Activated CD4-positive, alpha-beta T cell treated with anti-CD3 and anti-CD28 coated beads, Interleukin-2, amount 10 ng/mL, durations not matched to agents 7 days and 5 days (primary cell): ENCODE measurements at places on chromosomes 4 and X.

DNA sequence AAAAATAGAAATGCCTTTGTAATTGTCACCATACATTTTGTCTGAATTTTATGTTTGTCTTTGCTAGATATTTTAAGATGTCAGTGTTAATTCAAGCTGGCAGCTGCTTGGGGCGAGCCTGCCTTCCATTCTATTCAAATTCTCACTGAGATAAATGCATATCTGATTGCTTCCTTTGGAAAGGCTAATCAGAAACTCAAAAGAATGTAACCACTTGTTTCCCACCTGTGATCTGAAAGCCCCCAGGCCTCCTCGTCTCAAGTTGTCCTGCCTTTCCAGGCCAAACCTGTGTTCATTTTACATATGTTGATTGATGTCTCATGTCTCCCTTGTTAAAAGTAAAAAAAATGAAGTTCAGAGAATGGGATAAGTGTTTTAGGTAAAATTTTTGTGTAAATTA lies 318.7 kb upstream of the TECRL start:
- no peaks in the 10 kb centered on the region for H3K27me3 ChIP-seq
- H3K4me3 ChIP-seq: no peak overlapping the region
- no peaks in the 10 kb centered on the region for H3K36me3 ChIP-seq
- H3K27ac ChIP-seq: no peak overlapping the region
- H3K4me1 ChIP-seq: no peaks in the 10 kb centered on the region

- no peak for DNase-seq
- H3K27me3 ChIP-seq: no peaks in the 10 kb centered on the region
- H3K27ac ChIP-seq: no peak overlapping the region
- no peaks in the 10 kb centered on the region for H3K4me1 ChIP-seq
- H3K4me3 ChIP-seq: no peak overlapping the region
- no peaks in the 10 kb centered on the region for H3K36me3 ChIP-seq
Observed at GRCh38 chr4:13313856-13314255, 170.3 kb downstream of the RAB28 start.

DNA sequence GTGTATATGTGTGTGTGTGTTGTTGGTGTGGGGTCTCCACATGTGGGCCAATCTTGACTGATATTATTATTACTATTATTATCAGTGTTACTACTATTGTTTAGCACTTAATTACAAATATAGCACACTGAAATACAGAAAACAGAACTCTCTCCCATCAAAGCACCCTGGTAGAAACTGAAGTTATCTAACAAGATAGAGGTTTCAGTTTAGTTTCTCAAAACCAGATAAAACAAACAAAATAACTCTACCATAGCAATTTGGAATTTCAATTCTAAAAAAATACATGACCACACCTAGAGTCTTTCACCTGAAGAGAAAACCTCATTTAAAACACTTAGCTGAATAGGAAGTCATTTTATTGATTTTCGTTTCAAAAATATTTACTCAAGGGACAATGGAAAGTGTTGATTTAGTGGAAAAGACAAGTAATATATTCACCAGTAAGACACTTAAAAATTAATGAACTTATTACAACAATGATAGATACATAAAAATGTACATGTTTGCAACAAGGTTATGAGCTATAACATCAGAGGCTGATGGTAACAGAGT lies 252.3 kb downstream of the PDHA2 start:
- no peaks in the 10 kb centered on the region for H3K36me3 ChIP-seq
- no peak for DNase-seq
- H3K4me3 ChIP-seq: no peak overlapping the region
- H3K27ac ChIP-seq: no peak overlapping the region
- H3K27me3 ChIP-seq: no peaks in the 10 kb centered on the region

DNA sequence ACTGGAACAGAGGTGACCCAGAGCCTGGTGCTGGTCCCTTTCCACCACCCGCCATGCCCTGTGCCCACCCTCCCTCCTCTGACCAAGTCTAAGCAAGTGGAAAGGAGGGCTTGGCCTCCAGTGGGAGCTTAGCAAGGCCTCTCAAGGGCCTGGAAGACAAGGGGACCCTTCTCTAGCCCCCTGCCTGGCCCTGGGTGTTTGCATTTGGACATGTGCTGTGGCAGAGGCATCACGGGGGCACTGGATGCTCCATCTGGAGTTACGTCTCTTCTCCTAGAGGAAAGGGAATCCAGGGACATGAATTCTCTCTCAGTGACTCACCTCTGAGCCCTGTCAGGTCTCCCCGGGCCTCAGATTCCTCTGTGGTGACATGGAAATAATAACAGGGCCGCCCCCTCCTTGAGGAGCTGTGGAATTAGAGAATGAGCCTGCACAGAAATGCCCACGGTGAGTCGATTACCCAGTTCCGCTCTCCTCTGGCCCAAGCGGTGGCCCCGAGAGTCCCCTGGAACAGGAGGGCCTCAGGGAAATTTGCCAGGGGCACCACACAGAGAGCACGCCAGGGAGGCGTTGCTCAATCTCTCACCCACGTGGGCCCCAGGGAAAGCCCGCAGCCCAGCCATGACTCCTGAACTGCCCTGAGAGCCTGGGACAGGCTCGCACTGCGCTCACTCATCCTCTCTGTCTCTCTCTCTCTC lies 189.6 kb downstream of the BCOR start:
- H3K27ac ChIP-seq: no peak overlapping the region
- H3K4me1 ChIP-seq: peaks cover 3% of the 10 kb centered on the region
- H3K27me3 ChIP-seq: no peaks in the 10 kb centered on the region
- H3K4me3 ChIP-seq: no peak overlapping the region
- DNase-seq: no peak
- no peaks in the 10 kb centered on the region for H3K36me3 ChIP-seq

GRCh38 chr4:173289353-173289727 lies 44.8 kb downstream of the HMGB2 start:
- peaks cover 7% of the 10 kb centered on the region for H3K36me3 ChIP-seq
- peak overlapping the region; percentile 70 for H3K4me3 ChIP-seq
- DNase-seq: no peak
- peak overlapping the region; percentile 74 for H3K27ac ChIP-seq
- peaks cover 18% of the 10 kb centered on the region for H3K4me1 ChIP-seq

- DNase-seq: peak; percentile 38
- H3K36me3 ChIP-seq: no peaks in the 10 kb centered on the region
- peak overlapping the region; percentile 11 for H3K27ac ChIP-seq
- H3K27me3 ChIP-seq: peaks cover 7% of the 10 kb centered on the region
- H3K4me1 ChIP-seq: peaks cover 10% of the 10 kb centered on the region
Observed at GRCh38 chr4:152591396-152591795, 55.5 kb upstream of the FBXW7 start.

DNA sequence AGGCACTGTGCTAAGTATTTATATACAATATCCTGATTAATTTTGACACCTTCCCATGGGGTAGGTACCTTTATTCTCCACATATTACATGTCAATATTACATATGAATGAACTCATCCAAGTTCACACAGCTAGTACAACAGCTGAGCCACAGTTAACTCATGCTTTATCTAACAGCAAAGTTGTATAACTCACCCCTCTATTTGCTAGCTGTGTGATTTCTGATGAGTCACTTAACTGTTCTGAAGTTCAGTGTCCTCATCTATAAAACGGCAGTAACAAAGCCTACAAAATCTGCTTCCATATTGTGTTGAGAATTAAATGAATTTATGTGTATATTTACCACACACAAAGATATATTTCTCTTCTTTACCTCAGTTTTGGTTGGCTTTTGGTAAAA lies 48.2 kb upstream of the KDR start:
- H3K27ac ChIP-seq: no peak overlapping the region
- no peaks in the 10 kb centered on the region for H3K36me3 ChIP-seq
- peaks cover 4% of the 10 kb centered on the region for H3K4me1 ChIP-seq
- no peaks in the 10 kb centered on the region for H3K27me3 ChIP-seq

DNA sequence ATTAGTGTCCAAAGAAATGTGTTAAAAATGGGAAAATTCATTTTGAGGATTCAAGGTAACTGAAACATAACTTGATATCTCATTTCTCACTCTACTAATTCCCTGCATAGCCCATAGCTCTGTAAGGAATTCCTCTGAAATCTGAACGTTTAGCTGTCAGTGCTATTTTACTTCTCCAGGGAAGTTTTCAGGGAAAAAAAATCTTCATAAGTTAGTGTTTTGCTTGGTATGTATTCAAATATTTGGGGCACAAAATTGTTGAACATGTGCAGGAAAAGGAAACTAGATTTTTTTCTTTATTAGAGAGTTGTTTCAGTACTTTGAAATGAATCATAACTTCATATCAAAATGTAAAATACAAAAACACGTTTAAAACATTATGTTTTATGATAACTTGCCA lies 891.4 kb downstream of the CENPC start:
- H3K36me3 ChIP-seq: no peaks in the 10 kb centered on the region
- DNase-seq: no peak
- no peak overlapping the region for H3K4me3 ChIP-seq

DNA sequence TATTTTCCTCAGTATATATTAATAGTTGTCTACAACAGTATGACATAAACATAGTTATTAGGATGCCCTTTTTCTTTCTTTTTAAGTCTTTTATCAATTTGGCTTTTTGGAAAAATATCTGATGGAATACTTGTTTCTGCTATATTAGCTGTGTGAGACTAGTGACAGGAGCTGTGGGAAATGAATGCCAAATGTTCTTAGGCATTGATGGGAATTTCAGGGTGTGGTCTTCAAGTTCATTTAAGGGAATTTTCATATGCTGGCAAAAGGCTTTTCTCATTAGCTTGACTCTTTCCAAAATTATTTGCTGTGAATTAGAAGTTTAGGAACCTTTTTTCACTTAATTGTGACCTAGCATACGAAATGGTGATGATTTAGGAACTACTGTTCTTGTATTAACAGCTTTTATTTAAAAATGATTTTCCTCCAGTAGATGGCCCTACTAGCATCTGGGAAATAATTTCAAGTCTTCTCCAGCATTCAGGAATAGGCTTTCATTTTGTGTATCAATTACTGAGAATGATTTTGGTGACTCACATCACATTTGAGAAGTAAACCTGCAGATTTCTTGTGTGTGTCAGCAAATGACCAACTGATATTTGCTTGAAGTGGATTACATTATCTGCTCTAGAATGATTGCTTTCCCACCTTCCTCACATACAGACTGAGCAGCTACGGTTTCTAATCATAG lies 70.9 kb downstream of the HTT start:
- H3K27ac ChIP-seq: no peak overlapping the region
- H3K36me3 ChIP-seq: peaks cover 43% of the 10 kb centered on the region
- H3K27me3 ChIP-seq: no peaks in the 10 kb centered on the region
- no peaks in the 10 kb centered on the region for H3K4me1 ChIP-seq
- no peak overlapping the region for H3K4me3 ChIP-seq
- no peak for DNase-seq

GRCh38 chrX:40142417-40142816 lies 44.7 kb upstream of the BCOR start:
- H3K4me1 ChIP-seq: peaks cover 5% of the 10 kb centered on the region
- H3K27ac ChIP-seq: no peak overlapping the region

- no peaks in the 10 kb centered on the region for H3K4me1 ChIP-seq
- no peak overlapping the region for H3K4me3 ChIP-seq
- no peak for DNase-seq
- no peak overlapping the region for H3K27ac ChIP-seq
Observed at GRCh38 chr4:12729384-12729783, 754.8 kb downstream of the RAB28 start.

- H3K27ac ChIP-seq: no peak overlapping the region
- peaks cover 7% of the 10 kb centered on the region for H3K4me1 ChIP-seq
- peak overlapping the region; percentile 22 for H3K4me3 ChIP-seq
- no peaks in the 10 kb centered on the region for H3K36me3 ChIP-seq
- H3K27me3 ChIP-seq: peaks cover 30% of the 10 kb centered on the region
Observed at GRCh38 chr4:167233685-167234315, 494 bp downstream of the SPOCK3 start.
